ENCODE measurements at places on chromosomes 11 and 22. TPM values are rescaled to one million over a fixed set of nuclear protein-coding genes. Genes with fewer than 3 reads are reported as not detected.

Gene GUCY1A2
- total RNA-seq: 4.4 TPM

Gene GAS2
- total RNA-seq: 4.9 TPM

Gene RBMXL2
- not detected for total RNA-seq

Gene PC
- 240 TPM for total RNA-seq

Gene MMP7
- total RNA-seq: not detected

- no peak for DNase-seq
Observed at GRCh38 chr22:25142102-25142501, 57.6 kb upstream of the CRYBB3 start.

GRCh38 chr11:125945011-125945796, 640 bp upstream of the VSIG10L2 start:
- DNase-seq: no peak

DNA sequence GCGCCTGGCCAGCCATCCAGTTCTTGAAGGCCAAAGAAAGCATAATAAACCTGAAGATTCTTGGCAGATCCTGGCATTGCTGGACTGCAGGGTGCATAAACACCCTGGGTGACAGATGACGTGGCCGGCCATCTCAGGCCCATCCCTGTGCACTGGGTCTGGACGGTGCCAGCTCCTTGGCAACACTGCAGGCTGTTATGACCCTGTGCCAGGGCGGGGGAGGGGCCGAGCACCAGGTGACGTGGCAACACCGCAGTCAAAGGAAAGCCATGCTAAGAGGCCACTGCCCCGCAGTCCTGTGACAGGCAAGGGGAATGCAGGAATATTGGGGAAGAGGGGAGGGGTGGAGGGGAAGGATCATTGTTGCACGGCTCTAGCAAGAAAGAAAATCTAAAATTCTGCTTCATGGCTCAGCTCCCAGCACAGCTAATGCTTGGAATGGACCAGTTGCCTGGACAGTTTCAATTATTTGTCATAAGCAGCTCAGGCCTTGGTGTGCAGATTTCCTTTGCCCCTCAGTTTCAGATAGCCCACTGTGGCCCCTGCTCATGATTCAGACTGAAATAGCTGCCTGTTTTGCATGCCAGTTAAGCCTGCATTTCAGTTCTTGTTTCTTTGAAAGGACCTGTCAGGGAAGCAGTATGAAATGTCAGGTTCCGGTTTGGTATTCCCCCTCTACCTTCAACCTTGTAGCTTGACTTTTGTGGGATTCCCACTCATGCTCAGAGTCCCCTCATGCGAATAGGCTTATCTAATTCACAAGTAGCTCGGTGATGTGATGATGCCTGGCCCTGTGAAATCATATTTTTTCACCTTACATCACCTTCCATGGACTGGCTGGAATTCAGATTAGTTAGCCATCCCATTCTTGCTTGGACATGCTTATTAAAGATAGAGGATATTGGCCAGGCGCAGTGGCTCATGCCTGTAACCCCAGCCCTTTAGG, 29.7 kb upstream of the DDX6 start:
- no peak for DNase-seq

- DNase-seq: no peak
Observed at GRCh38 chr11:20156876-20157613, 3.2 kb downstream of the DBX1 start.

GRCh38 chr22:50282361-50283155, 12.4 kb upstream of the MAPK11 start:
- DNase-seq: no peak

DNA sequence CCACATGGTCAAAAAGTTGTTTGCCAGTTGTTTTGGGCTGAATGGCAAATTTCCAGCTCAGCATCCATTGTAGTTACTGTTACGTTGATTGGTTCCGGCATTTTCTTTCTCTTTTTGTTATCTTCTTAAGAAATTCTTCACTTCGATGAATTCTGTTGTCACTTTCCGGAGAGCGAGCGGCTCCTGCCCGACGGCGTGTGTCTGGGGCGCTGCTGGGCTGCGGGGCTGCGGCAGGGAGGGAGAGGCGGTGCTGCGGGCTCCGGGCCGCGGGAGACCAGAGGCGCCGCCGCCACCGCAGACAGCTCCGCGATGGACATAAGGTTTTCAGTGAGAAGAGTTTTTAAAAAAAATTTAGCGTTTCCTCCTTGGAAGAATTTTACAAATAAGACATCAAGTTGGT, 117.4 kb downstream of the RRM1 start:
- DNase-seq: no peak

- no peak for DNase-seq
Observed at GRCh38 chr11:109612496-109612895, 190.5 kb downstream of the C11orf87 start.

DNA sequence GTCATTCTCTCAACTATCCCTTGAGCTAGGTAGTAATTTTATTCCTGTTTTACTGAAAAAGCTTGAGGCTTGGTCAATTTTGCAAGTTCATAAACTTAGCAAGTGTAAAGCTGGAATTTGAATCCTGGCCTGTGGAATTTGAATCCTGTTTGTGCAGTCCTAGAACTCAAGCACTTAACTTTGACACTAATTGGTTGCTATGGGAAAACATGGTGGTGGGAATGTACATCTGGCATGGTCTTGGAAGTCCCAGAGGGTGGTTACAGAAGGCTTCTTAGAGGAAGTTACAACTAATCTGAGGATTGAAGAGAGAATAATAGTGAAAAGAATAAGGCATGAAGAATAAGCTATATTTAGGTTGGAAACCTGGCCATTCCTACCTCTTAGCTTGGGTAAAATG, 66.5 kb upstream of the LIN7C start:
- no peak for DNase-seq

GRCh38 chr11:18310800-18311340, 11.1 kb downstream of the HPS5 start:
- no peak for DNase-seq

GRCh38 chr11:131932584-131933325, 562.3 kb downstream of the NTM start:
- DNase-seq: no peak

- no peak for DNase-seq
Observed at GRCh38 chr22:26648528-26649388, 8.6 kb upstream of the MIAT start.

GRCh38 chr11:27129686-27130085, 89.1 kb downstream of the BBOX1 start:
- no peak for DNase-seq

Measured in omental fat pad (tissue), 4 donors.